Spinal cord (tissue), 10 donors: ENCODE measurements at places on chromosomes 2 and 18.

DNA sequence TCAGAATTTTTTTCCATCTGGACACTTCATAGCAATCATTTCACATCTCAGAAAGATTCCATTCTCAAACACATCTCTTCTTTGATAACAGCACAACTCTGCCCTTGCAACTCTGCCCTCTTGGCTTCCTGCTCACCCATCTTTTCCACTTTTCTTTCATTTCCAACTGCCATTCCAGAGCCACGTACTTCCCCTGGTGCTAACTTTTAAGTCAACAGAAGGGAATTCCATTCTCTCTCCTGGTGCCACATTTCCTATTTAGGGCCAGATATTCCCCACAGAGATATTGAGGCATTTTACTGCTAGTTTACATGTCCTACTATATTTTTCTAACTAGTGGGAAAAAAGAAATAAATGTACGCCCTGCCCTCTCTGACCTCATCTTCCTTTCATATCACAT, 590.2 kb downstream of the ARHGAP15 start:
- no peak for DNase-seq
- H3K4me3 ChIP-seq = no peak overlapping the region
- H3K27me3 ChIP-seq = no peaks in the 10 kb centered on the region
- H3K27ac ChIP-seq = no peak overlapping the region
- H3K4me1 ChIP-seq = peaks cover 3% of the 10 kb centered on the region

- H3K4me3 ChIP-seq = no peak overlapping the region
- H3K4me1 ChIP-seq = no peaks in the 10 kb centered on the region
- H3K36me3 ChIP-seq = no peaks in the 10 kb centered on the region
- no peak for DNase-seq
- H3K27me3 ChIP-seq = no peaks in the 10 kb centered on the region
- no peak overlapping the region for H3K27ac ChIP-seq
These were observed 208.2 kb downstream of the SPP2 start for GRCh38 chr2:234258562-234259141.

GRCh38 chr2:28364610-28365009, 28.0 kb upstream of the FOSL2 start:
- peaks cover 8% of the 10 kb centered on the region for H3K4me1 ChIP-seq
- H3K27ac ChIP-seq = no peak overlapping the region
- H3K27me3 ChIP-seq = no peaks in the 10 kb centered on the region
- no peak overlapping the region for H3K4me3 ChIP-seq

DNA sequence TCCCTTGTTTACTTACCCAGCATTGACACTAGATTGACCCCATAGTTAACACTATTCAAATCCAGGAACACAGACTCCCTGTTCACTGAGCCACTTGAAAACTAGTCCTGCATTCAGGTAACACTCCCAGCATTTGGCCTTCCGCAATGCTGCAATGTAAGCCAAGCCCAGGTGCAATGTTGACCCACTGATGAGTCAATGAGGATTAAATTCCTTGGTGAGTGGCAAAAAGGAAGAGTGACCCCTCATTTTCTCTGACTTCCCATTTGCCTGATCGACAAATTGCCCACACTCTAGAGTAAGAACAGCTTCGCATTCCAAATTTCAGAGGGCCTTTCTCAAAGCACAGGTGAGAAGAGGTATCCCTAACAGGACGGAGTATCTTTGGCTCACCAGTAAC, 251.9 kb downstream of the FBXO15 start:
- H3K27ac ChIP-seq = no peak overlapping the region
- no peaks in the 10 kb centered on the region for H3K4me1 ChIP-seq
- no peaks in the 10 kb centered on the region for H3K27me3 ChIP-seq
- no peak overlapping the region for H3K4me3 ChIP-seq
- no peaks in the 10 kb centered on the region for H3K36me3 ChIP-seq
- no peak for DNase-seq

- peaks cover 4% of the 10 kb centered on the region for H3K36me3 ChIP-seq
- no peaks in the 10 kb centered on the region for H3K27me3 ChIP-seq
- H3K27ac ChIP-seq = no peak overlapping the region
- H3K4me3 ChIP-seq = no peak overlapping the region
- no peaks in the 10 kb centered on the region for H3K4me1 ChIP-seq
- no peak for DNase-seq
These were observed 55.4 kb downstream of the CWC22 start for GRCh38 chr2:179951680-179952079.

- H3K27me3 ChIP-seq = no peaks in the 10 kb centered on the region
- no peaks in the 10 kb centered on the region for H3K4me1 ChIP-seq
- H3K36me3 ChIP-seq = no peaks in the 10 kb centered on the region
- no peak overlapping the region for H3K4me3 ChIP-seq
- no peak overlapping the region for H3K27ac ChIP-seq
These were observed 179.3 kb downstream of the ZNF516 start for GRCh38 chr18:76315722-76316230.

- H3K36me3 ChIP-seq = no peaks in the 10 kb centered on the region
- peaks cover 32% of the 10 kb centered on the region for H3K4me1 ChIP-seq
- no peak for DNase-seq
These were observed 155.6 kb upstream of the GLI2 start for GRCh38 chr2:120579916-120580685.

DNA sequence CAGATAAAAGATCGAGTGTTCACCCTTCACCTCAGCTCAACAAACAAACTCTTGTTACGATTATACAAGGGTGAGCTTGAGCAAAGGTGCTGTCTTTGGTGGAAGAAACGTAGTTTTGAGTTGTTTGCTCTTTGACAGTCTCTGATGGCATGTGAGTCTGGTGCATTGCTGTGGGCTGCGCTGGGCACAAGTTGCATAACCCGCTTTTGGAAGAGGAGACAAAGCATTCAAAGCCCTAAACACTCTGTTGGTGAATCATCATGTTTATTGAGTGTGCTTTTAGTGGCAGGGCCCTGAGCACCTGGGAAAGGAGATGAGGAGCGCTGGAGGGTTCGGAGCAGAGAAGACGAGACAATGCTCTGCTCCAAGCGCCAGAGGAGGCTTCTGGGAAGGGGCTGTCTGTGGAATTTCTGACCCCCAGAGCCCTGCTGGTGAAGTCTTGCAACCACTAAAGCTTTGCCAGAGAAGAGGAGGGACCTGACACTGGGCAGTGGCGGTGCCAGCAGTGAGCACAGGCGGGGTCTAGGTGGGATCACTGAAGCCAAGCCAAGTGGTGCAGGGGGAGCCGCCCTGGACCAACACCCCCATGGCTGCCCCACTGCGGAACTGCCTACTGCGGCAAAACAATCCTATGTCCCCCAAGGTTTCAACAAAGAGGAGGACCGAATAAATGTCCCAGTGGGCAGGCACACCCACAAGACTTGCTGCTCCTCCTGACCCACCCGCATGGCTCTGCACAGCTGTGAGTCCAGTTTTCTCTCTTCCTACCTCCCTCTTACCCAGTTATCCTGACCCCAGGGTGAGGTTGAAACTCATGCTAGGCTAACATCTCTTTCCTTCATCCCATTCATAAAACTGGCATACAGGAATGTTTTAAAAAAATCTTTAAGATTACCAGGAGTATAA, 64.0 kb downstream of the TNFRSF11A start:
- no peaks in the 10 kb centered on the region for H3K36me3 ChIP-seq
- no peak overlapping the region for H3K4me3 ChIP-seq
- no peaks in the 10 kb centered on the region for H3K4me1 ChIP-seq
- no peak overlapping the region for H3K27ac ChIP-seq

DNA sequence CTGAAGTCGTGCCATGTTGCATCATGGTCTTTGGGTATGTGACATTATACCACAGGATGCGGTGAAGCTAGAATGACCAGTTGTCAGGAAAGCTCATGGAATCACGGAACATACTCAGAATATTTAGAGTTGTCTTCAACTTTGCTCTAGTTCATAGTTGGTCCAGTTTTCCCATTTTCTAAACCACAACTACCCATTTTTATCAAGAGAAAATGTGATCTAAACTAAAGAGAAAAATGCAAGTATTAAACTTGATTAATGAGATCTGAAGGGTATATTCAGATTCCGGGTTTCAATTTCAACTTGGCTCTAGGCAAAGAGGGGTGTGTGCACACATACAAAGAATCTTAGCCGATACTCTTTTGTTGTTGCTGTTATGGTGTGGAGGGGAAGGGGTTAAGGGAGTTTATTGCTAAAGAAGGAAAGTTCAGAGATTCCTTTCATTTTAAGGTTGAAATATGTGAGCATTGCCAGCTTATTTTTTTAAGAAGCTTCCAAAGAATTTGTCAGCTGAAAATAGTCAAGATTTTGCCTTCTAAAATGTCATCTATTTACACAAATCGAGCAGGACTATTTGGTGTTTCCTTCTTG, 516.6 kb upstream of the ZEB2 start:
- no peaks in the 10 kb centered on the region for H3K27me3 ChIP-seq
- H3K27ac ChIP-seq = no peak overlapping the region
- DNase-seq = no peak
- H3K4me3 ChIP-seq = no peak overlapping the region
- H3K36me3 ChIP-seq = no peaks in the 10 kb centered on the region
- peaks cover 5% of the 10 kb centered on the region for H3K4me1 ChIP-seq

DNA sequence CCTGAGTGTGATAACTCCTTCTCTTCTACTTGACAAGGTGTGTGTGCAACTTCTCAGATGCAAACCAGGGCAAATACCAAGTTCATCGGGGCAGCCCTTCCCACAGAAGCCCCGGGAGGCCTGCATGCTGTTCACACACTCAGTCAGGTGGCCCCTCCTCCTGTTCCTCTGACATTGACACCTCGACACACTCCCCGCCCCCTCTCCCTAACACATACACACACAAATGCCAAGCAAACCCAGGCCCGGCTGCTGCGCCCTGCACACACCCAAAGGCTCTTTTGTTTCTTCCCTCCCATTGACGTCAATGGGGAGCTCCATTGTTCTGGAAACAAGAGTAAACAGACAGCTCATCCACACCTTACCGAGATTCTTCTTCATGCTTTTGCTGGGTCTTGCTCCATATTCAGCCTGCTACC, 1.7 kb upstream of the PER2 start:
- H3K36me3 ChIP-seq = no peaks in the 10 kb centered on the region

DNA sequence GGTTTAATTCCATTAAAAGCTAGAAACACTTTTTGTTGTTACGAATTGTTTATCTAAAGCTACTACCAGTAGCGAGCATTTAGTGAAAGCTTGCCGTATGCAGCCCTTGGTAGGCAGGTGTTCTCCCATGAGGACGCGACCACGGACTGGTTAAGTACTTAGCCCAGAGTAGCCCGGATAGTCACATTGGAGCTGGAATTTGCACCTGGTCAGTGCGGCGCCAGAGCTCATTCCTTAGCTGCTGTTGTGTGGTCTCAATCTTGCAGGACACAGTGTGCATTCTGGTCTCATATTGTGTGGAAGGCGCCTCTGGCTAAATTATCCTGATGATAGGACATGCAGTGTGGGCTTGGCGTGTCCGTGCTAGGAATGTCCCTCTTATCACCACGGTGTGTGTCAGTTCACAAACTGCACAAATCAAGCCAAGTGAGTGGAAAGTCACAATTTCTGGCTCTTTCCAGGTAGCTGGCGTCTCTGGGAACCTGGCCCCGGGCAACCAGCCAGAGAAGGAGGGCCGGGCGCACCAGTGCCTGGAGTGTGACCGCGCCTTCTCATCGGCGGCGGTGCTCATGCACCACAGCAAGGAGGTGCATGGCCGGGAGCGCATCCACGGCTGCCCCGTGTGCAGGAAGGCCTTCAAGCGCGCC, 133.3 kb downstream of the ZNF236 start:
- H3K4me3 ChIP-seq = no peak overlapping the region
- no peak for DNase-seq
- H3K4me1 ChIP-seq = peaks cover 23% of the 10 kb centered on the region
- no peaks in the 10 kb centered on the region for H3K27me3 ChIP-seq
- peaks cover 41% of the 10 kb centered on the region for H3K36me3 ChIP-seq

DNA sequence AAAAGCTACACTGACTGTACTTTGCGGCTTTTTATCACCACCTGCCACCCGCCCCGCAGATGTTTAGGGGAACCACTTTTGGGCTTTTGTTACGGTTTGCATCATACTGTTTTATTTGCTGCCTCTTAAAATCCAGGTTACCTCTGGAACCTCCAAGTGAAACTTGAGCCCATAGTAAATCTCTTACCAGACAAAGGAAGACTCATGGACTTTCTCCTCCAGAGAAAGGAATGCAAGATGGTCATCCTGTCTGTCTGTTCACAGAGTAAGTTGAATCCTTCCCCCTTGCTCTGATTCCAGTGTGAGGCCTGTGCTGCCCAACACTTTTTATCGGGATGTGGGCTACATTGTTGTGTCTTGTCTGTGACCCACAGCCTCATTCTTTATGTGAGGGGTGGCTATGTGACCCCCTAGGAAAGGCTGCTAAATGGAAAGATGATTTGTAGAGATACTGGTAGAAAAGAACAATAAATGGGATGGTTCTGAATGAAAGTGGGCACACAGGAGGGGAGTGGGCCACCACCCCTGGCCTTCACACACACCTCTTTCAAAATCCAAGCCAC, 23.3 kb downstream of the RMC1 start:
- no peak overlapping the region for H3K27ac ChIP-seq
- no peak for DNase-seq
- no peaks in the 10 kb centered on the region for H3K4me1 ChIP-seq
- H3K27me3 ChIP-seq = no peaks in the 10 kb centered on the region
- H3K4me3 ChIP-seq = no peak overlapping the region
- peaks cover 60% of the 10 kb centered on the region for H3K36me3 ChIP-seq

- H3K4me1 ChIP-seq = peaks cover 34% of the 10 kb centered on the region
- no peak overlapping the region for H3K4me3 ChIP-seq
- no peaks in the 10 kb centered on the region for H3K36me3 ChIP-seq
- peak; percentile 93 for DNase-seq
- no peak overlapping the region for H3K27ac ChIP-seq
These were observed 24.6 kb upstream of the ATOH8 start for GRCh38 chr2:85728883-85729824.

GRCh38 chr2:225995796-225996461, 596.4 kb downstream of the NYAP2 start:
- H3K36me3 ChIP-seq = no peaks in the 10 kb centered on the region
- no peak overlapping the region for H3K27ac ChIP-seq
- DNase-seq = no peak
- no peak overlapping the region for H3K4me3 ChIP-seq

GRCh38 chr2:238864207-238865014, 16.5 kb downstream of the TWIST2 start:
- peak overlapping the region; percentile 37 for H3K27ac ChIP-seq
- no peaks in the 10 kb centered on the region for H3K27me3 ChIP-seq
- DNase-seq = no peak
- H3K36me3 ChIP-seq = no peaks in the 10 kb centered on the region
- H3K4me3 ChIP-seq = no peak overlapping the region

GRCh38 chr2:236008006-236008405, 160.2 kb downstream of the GBX2 start:
- DNase-seq = no peak
- H3K4me1 ChIP-seq = peaks cover 3% of the 10 kb centered on the region
- H3K27ac ChIP-seq = no peak overlapping the region
- no peaks in the 10 kb centered on the region for H3K27me3 ChIP-seq

- no peaks in the 10 kb centered on the region for H3K27me3 ChIP-seq
- no peaks in the 10 kb centered on the region for H3K36me3 ChIP-seq
- H3K4me1 ChIP-seq = no peaks in the 10 kb centered on the region
These were observed 491.0 kb downstream of the LRP1B start for GRCh38 chr2:141639809-141640208.

DNA sequence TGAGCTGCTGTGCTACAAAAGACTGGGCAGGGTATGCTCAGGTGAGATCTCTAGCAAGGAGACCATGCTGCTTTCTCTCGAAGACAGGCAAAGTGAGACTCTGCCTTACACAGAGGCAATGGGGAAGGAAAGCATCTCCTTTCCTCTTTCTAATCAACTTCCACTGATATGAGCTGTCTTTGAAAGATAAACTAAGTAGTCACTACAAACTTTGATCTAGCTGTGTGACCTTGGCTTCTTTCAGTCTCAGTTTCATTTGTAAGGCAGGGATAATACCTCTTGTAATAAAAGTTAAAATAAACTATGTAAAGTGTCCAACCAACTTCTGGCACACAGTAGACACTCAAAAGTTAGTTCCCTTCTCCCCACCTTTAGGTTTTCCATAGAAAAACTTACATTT, 7.5 kb downstream of the CCDC93 start:
- no peak for DNase-seq
- H3K27ac ChIP-seq = no peak overlapping the region
- H3K36me3 ChIP-seq = peaks cover 17% of the 10 kb centered on the region
- no peaks in the 10 kb centered on the region for H3K4me1 ChIP-seq
- H3K27me3 ChIP-seq = no peaks in the 10 kb centered on the region
